ENCODE measurements at places on chromosomes 4 and X.

GRCh38 chr4:110621328-110621812, 1.5 kb downstream of the PITX2 start:
- DNase-seq: no peak

DNA sequence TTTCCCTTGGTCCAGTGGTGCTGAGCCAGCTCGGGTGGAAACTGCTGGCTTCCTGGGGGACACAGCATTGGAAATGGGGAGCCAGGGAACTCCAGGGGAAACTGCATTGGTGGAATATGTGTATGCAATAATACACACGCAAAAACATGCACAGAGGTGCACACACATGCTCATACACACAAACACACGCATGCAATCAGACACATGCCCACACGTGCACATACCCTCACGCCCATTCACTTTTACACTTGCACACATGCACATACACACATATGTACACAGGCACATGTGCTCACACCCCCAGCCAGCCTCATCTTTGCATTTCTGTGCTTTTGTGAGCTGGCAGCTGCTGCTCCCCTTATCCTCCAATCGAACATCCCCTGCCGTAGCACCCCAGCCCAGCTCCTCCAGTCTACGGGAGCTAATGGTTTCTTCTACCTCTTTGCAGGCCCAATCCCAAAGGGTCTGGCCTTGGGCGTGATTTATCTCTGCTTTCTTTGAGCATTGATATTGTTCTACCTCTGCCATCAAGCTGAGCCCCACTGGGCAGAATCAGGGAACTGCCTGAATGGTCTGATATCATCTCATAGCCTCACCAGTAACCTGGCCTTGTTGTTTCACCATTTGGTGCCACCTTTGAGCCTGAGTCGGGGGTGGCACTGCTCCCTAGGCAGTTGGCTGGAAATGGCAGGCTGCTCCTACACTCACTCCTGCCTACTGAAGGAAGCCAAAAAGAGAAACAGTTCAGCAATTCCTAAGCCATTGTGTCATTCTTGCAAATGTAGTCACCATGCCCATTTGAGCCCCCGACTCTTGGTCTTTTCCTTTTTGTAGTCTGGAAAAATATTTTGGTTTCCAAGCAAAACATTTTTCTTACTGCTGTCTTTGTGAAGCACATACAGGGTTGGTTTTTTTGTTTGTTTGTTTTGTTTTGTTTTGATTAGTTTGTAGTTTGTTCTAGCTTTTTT, 104.4 kb upstream of the MAMLD1 start:
- no peak for DNase-seq

DNA sequence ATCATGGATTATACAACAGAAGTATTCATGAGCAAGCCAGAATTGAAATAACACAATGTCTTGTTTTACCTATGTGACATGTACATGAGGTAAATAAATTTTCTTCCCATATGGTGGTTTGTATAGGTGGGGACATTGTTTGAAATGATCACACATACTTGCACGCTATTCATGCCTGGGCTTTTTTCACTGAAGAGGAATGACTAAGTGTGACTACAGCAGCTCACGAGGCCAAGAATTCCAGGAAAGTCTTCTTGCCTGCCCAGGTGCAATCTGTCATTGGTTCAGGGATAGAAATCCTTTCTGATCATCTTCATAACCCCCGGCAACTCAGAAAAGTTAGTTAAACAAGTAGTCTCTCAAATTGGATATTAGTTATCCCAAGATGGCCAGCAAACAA, 36.3 kb upstream of the AREG start:
- no peak for DNase-seq

- no peak for DNase-seq
Measured at GRCh38 chr4:91829531-91829930, 474.2 kb upstream of the GRID2 start.

GRCh38 chr4:35237924-35238323, 1006.4 kb downstream of the ARAP2 start:
- no peak for DNase-seq

GRCh38 chr4:81019006-81019405, 11.5 kb upstream of the BMP3 start:
- no peak for DNase-seq

GRCh38 chr4:20264688-20265087, 13.0 kb downstream of the SLIT2 start:
- no peak for DNase-seq

DNA sequence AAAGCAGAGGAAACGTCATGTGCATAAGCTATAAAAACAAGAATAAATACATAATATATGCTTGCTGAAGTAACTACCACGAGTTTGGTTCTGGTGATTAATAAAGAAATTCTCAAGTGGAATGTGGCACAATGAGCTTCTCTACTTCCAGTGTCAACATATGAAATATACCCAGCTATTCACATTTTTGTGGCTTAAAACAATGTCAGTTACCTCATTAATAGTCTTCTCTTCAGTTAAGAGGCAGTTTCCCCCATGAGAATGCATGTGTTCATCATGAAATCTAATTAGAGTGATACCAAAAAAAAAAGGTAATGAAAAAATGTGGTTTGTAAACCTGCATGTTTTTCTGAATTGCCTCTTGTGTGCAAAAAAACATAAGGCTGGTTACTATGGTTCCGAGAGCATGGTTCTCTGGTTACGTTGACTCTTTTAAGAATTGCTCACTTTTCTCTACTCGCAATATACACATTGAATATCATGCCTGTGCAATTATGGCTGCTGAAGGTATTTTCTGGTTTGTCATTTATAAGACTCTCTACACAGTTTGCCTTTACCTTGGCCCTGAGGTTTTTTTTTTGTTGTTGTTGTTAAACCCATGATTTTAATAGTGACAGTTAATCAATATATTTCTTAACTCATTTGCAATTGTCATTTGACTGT, 108.2 kb downstream of the PCDH7 start:
- no peak for DNase-seq

GRCh38 chr4:96152824-96153223, 312.9 kb downstream of the PDHA2 start:
- DNase-seq: no peak

GRCh38 chr4:121737846-121738554, 27.0 kb downstream of the SMIM43 start:
- no peak for DNase-seq

DNA sequence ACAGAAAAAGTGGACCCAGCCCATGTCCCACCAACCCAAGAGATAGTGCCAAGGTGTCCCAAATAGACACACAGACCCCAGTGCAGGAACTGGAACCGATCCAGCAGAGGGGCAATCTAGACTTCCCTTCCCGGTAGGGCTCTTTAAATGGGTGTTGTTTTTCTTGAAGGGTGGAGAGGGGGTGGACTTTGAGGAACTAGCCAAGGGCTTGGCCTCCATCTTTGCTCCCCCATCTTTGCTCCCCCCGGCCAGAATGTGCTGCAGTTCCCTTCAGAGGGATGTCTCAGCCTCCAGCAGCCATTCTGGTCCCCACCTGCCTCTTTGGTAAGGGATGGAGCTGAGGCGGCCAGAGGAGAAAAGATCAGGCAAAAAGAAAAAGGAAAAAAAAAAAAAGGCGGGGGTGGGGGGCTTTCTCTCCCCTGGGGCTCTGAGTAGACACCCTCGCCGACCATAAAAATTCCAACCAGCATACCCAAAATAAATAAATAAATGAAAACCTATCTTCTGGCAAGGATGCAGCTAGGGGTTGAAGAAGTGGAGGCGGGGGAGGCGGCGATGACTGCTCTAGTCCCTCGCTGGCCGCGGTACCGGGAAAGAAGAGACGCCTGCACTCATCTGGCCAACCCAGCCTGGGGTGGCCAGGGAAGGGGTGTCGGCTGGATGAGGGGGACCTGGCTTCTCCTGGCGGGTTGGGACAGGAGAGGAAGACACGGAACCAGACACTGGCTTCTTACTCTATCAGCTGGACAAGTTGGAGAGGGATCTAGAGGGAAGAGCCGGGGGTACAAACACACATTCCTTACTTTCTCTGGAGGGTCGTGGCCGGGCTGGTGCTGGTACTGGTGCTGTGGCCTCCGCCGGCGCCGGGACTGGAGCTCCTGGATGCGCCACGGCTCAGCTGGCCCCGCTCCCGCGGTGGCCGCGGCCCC, 38.5 kb upstream of the IQSEC2 start:
- no peak for DNase-seq

- DNase-seq: no peak
Measured at GRCh38 chr4:131551306-131551705, 1597.8 kb upstream of the PCDH10 start.

DNA sequence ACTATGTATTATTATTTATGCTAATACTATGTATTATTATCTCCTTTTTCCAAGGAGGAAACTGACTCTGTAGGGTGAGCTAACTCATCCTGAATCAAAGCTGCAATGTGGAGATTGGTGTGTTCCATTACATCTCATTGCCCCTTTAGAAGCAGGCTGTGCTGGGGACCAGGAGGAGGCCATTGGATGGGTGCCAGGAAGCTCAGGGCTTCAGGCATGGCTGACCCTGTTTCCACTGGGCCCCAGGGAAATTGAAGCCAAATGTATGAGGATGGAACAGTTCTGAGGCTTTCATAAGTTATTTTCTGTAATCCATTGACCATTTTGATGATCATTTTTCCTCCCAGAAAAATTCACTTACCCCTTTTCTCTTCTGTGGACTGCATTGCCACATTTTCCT, 418.8 kb upstream of the ZFP42 start:
- no peak for DNase-seq

- DNase-seq: no peak
Measured at GRCh38 chr4:170198747-170199146, 109.0 kb upstream of the AADAT start.

DNA sequence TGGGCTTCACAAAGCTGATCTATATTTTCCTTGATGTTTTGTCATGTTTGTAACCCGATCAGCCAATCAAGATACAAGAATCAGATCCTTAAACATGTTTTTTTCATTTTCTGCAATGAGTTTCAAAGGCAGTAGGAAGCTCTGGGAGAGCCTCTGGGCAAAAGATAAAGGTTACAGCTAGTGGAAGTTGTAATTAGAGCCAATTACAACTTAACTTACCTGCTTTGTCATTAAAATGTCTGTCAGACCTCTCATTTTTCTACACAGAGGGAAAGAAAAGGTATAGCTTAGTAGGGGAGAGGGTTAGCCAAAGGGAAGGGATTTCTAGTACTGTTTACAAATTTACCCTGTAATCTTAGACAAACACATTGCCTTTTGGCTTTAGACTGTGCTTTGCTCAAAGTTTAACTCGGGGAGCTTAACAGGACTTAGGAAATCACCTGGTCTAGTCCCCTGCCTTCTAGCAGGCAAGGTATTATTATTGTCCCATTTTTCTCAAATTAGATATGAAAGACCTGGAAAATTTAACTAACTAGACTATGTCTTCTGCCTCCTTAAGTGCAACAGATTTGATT, 55.8 kb downstream of the FGF16 start:
- no peak for DNase-seq

GRCh38 chrX:110301194-110301593, 16.7 kb downstream of the AMMECR1 start:
- no peak for DNase-seq

DNA sequence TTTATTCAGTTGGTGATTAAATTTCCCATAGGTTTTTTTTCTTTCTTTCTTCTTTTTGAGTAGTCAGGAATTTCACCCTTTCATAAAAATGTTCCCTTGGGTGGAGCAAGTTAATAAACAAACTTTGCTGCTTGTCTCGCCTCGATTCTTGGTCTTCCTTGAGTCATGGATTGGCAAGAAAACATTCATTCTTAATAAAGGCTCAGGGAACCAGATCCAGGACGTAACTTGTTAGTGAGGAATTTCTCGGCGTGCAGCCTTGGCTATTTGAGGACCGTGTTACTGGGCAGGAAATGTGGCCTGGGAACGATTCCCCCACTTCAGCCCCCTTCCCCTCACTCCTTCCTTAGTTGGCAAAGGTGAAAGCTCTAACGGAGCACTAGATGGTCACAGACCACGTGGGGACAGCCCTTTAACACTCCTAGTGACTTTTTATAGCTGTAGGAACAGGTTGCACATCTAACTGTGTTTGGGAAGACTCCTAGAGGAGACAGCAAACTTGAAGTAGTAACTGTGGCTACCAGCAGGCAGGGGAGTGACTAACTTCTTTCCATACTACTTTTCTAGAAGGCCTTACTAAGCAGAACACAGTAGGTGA, 106.8 kb downstream of the UCHL1 start:
- DNase-seq: no peak

DNA sequence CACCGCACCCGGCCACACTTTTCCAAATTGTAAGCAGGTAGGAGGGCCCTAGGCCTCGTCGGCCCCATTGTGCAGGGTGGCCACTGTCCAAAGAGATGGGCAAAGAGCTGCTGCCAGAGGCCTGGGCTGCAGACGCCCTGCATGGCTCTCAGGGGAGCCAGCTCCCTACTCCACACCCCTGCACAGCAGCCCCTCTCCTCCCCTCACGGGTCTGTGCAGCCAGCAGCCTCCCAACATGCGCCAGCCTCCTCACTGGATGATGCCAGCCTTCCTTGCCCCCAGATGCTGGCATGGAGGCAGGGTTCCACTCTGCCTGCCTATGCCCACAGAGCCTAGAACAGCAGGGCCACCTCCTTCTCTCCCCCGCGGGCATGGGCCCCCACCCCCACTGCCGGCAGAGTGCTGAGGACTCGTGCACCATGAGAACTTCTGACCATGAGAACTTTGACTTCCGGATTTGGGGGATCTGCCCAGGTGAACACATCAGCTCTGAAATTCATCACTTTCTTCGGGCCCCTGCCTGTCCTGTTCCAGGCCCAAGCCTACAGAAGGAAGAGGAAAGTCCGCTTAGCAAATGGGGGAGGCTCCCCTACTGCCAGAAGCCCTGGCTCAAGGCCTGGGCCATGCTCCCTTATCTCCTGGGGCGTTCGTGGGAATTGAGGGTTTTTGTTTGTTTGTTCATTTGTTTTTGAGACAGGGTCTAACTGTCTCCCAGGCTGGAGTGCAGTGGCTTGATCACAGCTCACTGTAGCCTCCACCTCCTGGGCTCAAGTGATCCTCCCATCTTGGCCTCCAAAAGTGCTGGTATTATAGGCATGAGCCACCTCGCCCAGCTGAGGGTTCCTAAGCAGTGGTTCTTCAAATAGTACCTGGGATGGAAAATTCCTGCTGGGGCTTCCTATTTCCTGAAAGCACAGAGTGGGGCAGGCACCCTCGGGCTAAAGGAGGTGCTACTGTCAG, 8.0 kb downstream of the IRAK1 start:
- DNase-seq: no peak

DNA sequence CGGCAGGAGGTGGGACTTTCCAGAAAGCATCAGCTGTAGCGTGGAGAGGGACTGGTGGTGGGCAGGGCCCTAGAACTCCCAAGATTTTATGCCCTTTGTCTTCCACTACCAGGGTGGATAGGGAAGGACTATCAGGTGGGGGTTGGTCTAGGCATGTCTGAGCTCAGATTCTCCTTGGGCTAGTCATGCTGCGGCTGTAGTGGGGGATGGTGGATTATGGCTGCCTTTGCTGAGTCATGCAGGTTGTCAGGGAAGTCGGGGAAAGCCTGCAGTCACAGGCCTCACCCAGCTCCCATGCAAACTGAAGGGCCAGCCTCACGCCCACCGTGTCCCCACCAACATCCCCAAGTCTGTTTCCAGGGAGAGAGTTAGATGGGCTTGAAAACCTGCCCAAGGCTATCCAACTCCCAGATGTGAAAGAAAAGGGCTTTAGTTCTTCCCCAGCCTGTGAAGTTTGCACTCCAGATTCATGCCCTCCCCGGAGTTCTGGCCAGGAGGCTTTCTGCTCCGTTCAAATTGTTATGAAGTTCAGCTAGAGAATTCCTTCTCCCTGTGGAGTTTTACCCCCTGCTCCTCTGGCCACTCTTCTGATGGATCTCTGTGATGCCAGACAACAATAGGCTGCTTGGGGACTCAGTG, 13.4 kb upstream of the MEPE start:
- DNase-seq: no peak

- no peak for DNase-seq
Measured at GRCh38 chrX:101203761-101204351, 15.7 kb upstream of the DRP2 start.

GRCh38 chr4:33381816-33382215, 2661.6 kb downstream of the PCDH7 start:
- DNase-seq: no peak

All from lower lobe of right lung (tissue), 2 donors.